AG04450 (cell line): ENCODE measurements at places on chromosomes 4 and X.

- no peak for DNase-seq
Measured at GRCh38 chrX:16839852-16840460, 30.2 kb downstream of the RBBP7 start.

GRCh38 chrX:119502727-119503483, 34.7 kb downstream of the SLC25A5 start:
- no peak for DNase-seq

DNA sequence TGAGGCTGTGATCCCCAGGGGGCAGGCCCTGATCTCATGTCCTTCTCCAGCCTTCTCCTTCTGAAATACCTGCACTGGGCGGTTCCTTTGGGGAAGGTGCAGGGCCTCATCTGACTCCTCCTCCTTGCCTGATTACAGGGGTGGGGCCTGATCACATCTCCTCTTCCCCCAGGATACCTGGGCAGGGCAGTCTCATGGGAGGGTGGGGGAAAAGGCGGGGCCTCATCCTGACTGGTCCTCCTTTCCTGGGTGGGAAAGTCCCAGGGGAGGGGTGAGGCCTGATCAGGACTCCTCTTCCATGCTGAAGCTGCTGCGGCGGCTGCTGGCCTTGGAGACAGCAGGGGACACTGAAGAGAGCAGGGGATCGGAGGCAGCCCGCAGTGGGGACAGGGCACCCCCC, 13.3 kb downstream of the TFE3 start:
- no peak for DNase-seq

DNA sequence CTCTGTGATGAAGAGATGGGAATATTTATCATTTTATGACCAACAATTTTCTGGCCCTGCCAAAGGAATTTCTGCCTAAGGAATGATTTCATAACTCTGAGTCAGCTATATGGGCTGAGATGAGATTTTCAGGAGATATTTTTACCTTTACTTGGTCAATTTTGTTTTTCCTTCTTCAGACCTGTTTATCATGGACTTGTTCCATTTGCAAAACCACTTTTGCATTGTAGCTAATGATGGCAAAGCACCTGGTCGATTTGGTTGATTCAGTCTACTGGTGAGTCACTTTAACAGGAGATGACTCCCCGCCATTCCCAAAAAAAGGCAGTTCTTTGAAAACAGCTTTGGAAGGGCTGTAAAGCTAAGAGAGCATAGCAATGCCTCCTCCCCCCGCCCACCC, 53.3 kb downstream of the TEX13A start:
- DNase-seq, result no peak

GRCh38 chr4:158285429-158286216, 75.3 kb downstream of the TMEM144 start:
- no peak for DNase-seq

DNA sequence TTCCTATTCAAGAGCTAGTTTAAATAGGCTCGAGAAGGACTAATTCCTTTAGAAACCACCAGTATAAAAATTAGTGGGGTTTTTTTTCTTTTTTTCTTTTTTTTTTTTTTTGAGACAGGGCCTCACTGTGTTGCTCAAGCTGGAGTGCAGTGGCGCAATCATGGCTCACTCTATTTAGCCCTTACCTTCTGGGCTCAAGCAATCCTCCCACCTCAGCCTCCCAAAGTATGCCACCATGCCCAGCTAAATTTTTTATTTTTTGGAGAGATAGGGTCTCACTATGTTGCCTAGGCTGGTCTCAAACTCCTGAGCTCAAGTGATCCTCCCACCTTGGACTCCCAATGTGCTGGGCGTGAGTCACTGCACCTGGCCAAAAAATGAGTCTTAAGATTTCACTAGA, 52.8 kb downstream of the APOO start:
- DNase-seq, result no peak

DNA sequence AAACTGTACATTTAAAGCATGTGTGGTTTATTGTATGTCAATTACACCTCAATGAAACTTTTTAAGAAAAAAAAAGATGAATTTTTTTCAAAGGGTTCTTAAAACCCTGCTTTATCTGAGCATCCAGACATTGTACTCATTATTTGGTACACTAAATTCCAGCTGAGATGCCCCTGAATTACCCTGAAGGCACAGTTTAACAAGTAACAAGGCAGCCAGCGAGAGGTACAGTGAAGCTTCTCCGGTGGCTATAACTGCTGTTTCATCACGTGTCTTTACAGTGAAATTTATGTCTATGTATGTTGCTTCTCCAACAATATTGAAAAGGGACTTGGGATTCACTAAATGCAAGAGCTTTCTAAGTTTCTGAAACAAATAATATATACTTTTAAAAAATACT, 15.8 kb downstream of the SLC7A11 start:
- no peak for DNase-seq

GRCh38 chr4:116573540-116573939, 511.8 kb downstream of the TRAM1L1 start:
- DNase-seq, result no peak

DNA sequence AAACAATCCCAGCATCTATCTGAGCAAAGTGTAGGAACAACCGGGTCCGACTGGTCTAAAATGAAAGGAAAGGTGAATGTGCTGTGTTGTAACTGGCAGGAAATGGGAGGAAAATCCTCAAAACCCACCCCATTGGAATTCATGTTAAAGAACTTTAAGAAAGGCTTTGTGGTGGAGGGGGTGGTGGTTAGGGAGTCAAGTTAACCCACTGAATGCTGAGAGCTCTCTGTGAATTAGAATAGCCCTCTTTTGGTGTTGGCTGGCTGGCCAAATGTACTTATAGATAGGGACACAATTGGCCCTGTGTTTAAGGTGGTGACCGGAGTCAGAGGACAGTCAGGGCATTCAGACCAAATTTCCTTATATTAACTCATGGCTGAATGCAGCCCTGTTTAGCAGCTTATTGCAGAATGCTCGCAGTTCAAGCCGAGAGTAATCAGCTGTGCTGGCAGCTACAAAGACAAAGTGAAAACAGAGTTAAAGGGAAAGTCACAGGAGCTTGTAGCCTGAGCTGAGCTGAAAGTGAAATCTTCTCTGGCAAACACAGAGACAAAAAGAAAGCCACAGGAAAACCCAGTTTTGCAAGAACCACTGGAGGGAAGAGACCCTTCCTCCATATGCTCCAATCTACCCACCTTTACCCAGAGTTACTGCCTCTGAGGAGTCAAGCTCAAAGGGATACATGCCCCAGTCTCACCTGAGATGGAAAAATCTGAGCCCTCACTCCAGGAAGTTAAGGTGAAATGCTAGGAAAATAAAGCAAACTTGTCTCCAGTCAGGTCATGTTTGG, 38.5 kb upstream of the UGT2B7 start:
- DNase-seq, result no peak

GRCh38 chrX:16142246-16142558, 18.8 kb downstream of the GRPR start:
- no peak for DNase-seq

DNA sequence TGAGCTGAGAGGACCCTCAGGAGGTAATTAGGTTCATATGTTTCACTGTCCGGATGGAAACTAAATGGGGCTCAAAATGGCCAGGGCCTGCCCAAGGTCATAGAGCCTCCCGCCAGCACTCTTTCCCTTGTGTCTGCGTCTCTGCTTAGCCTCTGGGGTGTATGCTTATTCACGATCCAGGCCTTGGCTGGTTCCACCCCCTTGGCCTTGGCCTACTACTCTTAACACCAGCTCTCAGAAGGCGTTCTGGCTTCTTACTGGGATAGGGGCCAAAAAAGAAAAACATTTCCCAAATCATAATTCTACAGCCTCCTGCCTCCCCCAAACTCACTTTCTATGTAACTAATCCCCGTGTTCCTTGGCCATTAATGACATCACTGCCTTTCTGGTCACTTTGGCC, 68.8 kb downstream of the RTL5 start:
- no peak for DNase-seq

GRCh38 chrX:85859426-85859825, 187.9 kb downstream of the CHM start:
- DNase-seq, result no peak

DNA sequence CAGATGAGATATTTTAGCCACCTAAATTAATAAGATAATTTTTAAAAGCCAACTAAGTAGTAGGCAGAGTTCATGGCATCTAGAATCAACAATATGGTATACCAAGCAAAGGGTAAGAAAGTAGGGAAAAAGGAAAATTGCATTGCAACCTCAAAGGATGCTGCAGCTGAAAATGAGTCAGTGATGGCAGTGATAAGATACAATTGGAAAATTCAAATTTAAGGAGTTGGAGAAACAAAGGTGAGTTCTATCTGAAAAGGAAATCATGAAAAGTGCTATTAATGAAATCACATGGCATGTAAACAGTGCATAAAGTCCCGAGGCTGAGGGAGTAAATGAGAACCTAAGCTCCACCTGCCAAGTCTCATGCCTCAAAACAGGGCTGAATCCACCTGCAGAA, 33.9 kb downstream of the SHROOM4 start:
- DNase-seq, result no peak

DNA sequence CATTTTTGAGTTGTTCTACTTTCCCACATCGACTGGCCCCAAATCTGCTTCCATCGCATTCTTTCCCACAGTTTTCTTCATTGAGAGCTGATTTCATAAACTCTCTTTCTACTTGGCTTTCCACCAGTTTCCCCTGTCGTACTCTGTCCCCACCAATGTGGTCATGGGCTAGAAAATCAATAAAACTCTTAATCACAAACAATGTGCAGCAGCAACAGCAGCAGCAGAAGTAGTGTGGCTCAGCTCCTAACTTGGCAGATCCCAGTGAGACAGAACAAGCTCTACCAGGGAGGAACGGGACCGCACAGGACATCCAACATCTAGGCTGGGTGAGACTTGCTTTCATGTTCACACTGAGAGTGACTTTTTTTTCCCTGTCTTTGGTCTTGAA, 3.1 kb upstream of the SETD7 start:
- DNase-seq, result no peak

GRCh38 chrX:19660604-19661255, 145.4 kb upstream of the MAP3K15 start:
- DNase-seq, result no peak
